Right ventricle myocardium superior (tissue), 1 donor: ENCODE measurements at places on chromosomes 16 and 17.

- no peak for DNase-seq
Measured at GRCh38 chr16:19672378-19672777, 45.6 kb downstream of the KNOP1 start.

GRCh38 chr16:22195695-22196558 is 10.2 kb upstream of the EEF2K start:
- DNase-seq: peak; percentile 92

DNA sequence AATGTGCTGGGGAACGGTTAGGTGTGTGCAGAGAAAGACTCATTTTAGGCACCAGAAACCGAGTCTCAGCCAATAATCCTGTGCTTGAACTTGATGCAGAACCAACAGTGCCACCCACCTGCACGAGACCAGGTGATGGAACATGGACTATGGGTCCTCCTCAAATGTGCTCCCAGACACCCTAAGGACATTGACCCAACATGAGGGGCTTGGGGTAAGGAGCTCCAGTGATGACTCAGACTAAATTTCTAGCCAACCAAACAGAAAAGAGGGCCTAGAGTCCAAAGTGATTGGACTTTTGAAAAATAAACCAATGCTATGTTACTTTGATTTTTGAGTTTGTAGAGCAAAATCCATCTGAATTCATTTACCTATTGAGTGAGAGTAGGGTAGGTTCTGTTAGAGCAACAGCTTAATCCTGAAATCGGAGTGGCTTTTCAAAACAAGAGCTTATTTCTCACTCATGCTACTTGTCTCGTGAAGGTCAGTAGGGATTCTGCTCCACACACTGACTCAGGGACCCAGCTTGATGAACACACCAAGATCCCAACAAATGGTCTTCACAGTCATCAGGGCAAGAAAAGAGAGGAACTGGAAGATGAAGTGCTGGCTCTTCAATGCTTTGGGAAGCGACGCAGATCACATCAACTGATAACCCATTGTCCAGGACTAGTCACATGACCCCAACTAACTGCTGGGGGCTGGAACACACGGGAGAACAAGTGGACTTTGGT is 21.8 kb downstream of the FAM20A start:
- DNase-seq: no peak

GRCh38 chr16:72908362-72909167 is 139.4 kb downstream of the ZFHX3 start:
- DNase-seq: no peak

- DNase-seq: no peak
Measured at GRCh38 chr16:86398622-86399021, 111.7 kb upstream of the FOXF1 start.

- peak; percentile 75 for DNase-seq
Measured at GRCh38 chr16:71722801-71723536, 1.5 kb downstream of the PHLPP2 start.

- no peak for DNase-seq
Measured at GRCh38 chr17:12365805-12366204, 299.9 kb upstream of the MYOCD start.

DNA sequence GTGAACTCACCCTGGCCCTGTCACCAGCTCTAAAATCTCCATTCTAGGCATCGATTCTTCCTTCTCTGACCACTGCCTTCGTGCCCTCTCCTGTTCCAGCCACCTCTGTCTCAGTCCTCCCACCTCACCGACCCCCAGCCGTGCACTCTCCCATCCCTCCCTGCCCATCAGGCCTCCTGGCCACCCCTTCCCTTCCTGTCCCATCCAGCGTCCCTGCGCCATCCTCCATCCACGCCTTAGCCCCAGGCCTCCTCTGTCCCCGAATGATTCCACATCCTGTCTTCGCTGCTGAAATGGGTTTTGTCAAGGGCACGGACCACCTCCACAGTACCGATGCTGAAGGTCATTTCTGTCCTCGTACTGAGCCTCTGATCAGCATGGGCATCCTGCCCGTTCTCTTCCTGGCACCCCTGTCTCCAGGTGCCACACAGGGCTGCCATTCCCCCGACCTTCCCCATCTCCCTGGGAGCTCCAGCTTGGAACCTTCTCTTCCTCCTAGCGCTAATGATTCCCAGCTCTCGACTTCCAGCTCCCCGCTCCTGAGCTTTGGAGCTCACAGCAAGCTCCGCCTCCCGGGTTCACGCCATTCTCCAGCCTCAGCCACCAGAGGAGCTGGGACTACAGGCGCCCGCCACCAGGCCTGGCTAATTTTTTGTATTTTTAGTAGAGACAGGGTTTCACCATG is 2.6 kb downstream of the TRIM65 start:
- DNase-seq: no peak

DNA sequence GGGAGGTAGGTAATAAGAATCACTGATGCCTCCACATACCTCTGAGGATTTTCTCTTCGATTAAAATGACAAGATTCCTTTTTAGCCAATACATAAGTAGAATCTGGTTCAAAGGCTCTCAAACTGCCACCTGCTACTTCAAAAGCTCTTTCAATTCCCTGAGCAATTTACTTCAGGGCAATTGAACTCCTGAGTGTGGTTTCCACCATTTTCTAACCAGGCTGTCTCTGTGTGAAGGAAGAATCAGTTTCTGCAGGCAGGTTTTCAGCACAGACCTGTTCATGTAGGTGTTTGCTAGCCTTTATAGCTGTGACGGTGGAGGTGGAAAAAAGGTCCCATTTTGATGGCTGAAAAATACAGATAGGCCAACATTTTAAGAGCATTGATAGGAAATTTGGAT is 18.2 kb upstream of the HS3ST3B1 start:
- DNase-seq: no peak

DNA sequence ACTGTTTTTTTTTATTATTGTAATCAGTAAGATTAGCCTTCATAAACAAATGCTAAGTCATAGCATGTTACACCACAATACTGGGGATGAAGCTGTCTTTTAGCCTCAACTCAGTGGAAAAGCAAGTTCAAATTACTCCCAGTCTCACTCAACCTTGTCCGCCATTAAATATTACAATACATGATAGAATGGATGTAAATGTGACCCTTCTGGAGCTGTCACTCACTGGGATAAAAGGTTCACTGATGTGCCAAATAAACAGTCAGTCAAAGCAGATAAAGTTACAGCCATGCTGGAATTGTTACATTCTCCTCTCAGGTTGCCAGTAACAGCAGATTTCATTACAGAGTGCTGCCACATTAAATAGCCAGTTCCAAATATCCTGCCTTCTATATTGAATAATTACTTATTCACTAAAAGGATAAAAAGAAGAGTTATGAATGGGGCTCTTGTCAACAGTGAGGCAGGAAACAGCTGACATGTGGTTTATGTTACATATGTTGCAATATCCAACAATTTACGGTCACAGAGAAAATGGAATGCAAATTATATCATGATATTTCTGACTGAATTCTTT is 53.4 kb downstream of the BRIP1 start:
- no peak for DNase-seq

DNA sequence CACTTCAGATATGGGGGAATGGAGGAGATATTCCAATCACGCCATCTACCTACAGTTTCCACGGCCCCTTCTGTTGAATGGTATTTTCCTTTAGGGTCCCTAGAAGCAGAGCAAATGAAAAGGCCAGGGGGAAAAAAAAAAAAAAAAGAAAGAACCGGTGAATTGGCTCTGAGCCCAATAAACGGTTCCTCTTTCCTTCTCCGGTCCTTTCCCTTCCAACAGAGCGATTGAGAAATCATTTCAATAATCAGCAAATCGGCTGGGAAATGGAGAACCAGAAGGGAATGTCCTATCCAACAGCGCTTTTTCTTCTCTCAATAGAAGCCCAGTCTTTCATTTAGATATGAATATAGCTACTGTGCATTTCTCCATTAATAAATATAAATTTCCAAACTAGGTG is 26.8 kb upstream of the HOXB13 start:
- DNase-seq: no peak

- DNase-seq: peak; percentile 89
Measured at GRCh38 chr16:89921702-89922476, 1.3 kb upstream of the TUBB3 start.

DNA sequence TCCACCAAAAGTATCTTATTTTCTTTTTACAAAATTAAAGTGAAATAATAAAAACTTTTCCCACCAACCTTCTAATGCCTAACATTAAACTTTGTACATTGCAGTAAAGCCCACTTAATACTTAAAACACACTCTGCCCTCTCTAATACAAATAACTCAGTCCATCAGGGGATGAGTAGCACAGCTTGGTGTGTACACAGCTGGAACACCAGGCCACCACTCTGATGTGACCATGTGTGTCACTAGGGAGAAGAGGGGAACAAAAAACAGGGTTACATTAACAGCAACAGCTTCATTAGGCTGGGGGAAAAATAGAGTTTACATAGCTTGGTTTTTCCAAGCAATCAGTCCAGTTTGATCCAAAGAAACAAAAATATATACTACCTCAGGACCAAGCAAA is 295.0 kb downstream of the CEP112 start:
- DNase-seq: no peak

- no peak for DNase-seq
Measured at GRCh38 chr16:25256695-25257469, 763 bp downstream of the ZKSCAN2 start.

GRCh38 chr16:1424028-1424427 is 3.5 kb upstream of the UQCC4 start:
- no peak for DNase-seq

- DNase-seq: no peak
Measured at GRCh38 chr16:19468300-19468699, 50.6 kb downstream of the TMC5 start.

- DNase-seq: no peak
Measured at GRCh38 chr17:37483311-37484039, 6.2 kb upstream of the DUSP14 start.

DNA sequence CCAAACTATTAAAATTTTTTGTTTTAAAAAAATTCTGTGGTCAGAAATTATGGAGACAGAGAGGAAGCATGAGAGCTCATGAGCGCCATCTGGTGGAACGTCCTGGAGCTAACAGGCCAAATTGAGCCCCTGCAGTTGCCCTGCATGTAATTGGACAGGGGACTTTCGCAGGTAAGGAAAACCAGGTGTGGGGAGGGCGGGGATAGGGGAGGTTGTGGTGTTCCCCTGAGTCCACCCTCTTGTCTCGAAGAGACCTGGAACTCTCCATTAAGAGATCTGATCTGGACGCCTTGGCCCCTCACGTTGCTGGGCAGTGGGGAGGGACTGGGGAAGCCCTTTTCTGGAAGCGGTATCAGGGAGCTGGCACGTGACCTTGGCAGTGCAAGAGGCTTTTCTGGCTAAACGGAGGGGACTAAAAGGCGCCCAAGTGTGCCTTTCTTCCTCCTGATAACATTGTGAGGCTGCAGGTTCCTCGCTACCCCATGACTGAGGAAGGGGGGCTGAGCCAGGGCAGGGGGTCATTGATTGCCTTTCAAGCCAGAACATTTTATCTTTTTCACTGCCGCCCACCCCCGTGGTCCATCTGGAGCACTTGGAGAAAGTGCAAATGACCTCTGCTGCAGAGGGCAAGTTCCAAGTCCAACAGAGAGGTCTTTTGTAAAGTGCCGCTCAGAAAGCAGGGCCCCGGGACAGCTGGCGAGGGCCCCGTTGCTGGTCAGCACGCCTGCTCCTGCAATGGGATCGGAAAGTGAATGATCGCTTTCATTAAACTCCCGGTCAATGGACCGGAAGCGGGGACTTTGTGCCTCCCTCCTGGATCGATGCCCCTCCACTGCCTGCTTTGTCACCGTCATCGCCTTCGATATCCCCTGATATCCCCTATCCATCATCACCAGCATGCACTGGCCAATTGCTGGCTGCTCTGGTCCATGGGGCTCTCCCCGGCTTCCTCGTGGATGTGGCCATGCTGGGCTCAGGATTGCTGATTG is 18.4 kb downstream of the PDILT start:
- DNase-seq: peak; percentile 77

DNA sequence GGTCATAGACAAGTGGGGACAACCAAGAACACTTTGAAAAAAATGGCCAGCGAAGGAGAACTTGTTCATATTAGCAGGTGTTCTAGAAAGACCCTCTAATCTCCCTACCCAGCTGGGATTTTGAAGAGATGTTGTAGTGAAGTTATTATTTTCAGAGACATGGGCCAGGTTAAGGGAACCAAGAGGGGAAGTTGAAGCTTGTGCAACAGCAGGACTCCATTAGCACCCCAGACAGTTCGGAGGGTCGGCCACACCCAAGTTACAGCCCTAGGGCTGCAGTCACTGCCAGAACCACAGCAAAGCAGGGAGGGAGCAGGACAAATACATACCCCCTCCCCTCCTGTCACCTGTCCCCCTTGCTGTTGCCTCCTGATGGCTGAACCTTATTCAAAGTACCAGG is 42.3 kb downstream of the WSB1 start:
- DNase-seq: no peak

- DNase-seq: no peak
Measured at GRCh38 chr16:13392341-13392740, 490.9 kb downstream of the SHISA9 start.

- no peak for DNase-seq
Measured at GRCh38 chr17:76151896-76152454, 10.9 kb upstream of the FOXJ1 start.

- DNase-seq: no peak
Measured at GRCh38 chr16:9225527-9226316, 134.3 kb downstream of the HAPSTR1 start.

GRCh38 chr17:78609191-78609641 is 32.0 kb upstream of the DNAH17 start:
- DNase-seq: no peak

GRCh38 chr17:68676856-68677255 is 75.7 kb upstream of the FAM20A start:
- no peak for DNase-seq

- no peak for DNase-seq
Measured at GRCh38 chr16:4111748-4112696, 4.2 kb downstream of the ADCY9 start.

DNA sequence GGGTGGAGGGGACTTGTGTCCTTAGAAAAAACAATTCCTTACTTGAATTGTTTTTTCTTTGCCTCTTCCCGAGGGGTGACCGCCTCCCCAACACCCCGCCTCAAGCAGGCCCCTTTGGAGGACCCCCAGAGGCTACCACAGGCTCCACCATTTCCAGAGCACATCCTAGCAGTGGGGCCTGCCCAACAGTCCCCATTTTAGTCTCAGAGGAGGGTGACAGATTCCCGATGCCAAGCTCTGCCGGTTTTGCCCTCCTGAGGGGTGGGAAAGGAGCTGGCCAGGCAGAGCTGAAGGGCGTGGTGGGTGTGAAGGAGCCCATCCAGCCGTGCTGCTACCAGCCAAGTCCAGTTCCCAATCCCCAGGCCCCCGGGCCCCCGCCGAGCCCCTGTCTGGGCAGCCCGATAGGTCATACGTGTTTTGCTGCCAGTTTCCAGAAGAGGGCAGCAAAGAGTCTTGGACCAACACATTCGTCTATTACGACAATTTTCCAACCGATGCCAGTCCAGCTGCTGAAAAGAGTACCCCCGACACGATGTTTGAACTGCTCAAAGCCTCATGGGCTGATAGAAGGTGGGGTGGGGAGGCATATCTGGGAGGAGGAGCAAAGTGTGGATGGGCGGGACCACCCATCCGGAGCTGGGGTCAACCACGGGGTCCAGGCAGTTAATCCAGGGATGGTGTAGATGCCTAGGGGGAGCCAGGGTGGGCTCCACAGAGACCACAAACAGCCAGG is 18.8 kb upstream of the GAA start:
- peak; percentile 53 for DNase-seq

- no peak for DNase-seq
Measured at GRCh38 chr17:31754239-31754945, 104.7 kb downstream of the COPRS start.
